ENCODE measurements at places on chromosomes 4 and X.
A peak's percentile ranks its signal among the peaks of the same experiment; 100 is the strongest.

GRCh38 chrX:17086317-17086716 lies 139.9 kb downstream of the REPS2 start:
- no peak for DNase-seq

DNA sequence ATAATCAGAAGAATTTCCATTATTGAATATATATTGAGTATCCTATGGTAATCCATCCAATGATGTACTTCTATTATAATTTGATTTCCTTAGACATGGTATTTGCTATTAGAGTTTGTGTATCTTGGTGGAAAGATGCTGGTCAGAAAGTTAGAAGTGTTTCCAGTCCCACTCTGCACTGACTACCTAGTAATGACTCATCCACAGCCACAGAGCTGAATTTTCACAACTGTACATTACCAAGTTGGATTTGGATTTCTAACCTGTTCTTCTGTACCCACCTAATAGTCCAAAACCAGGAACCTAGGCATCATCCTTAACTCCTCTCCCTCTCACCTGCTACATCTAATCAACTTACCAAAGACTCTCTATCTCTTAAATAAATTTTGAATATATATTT lies 145.4 kb downstream of the REELD1 start:
- no peak for DNase-seq

DNA sequence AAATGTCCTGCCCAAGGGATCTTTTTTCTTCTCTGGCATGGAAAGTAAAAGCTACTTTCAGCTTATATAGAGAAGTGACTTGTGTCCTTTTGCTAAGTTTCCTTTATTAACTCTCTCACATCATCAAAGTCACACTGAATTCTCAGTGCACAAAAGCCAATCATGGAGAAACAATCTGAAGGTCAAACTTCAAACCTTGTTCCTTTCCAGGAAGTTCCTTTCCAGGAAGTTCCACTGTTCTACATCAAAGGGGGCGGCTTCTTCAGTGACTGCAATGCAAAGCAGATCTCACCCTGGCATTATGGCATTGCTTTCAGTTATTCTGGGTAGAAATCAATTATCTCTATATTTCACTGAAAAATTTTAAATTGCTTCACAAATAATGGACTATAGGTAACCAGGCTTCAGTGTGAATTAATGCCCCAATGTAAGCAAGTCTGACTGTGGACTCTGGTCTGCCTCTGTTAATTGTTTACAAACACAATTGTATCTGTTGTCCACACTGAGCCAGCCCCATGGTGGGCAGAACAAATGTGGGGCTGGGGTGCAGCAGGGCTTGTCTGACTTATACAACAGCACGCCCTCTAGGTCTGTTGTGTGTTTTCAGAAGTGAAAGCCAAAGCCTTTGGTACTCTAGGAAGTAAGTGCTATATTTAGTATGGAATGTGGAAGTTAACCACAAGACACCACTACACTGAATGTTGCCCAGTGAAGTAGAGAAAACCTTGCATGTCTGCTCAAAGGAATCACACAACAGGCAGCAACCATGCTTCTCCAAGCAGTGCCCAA lies 98.8 kb downstream of the CDS1 start:
- no peak for DNase-seq

DNA sequence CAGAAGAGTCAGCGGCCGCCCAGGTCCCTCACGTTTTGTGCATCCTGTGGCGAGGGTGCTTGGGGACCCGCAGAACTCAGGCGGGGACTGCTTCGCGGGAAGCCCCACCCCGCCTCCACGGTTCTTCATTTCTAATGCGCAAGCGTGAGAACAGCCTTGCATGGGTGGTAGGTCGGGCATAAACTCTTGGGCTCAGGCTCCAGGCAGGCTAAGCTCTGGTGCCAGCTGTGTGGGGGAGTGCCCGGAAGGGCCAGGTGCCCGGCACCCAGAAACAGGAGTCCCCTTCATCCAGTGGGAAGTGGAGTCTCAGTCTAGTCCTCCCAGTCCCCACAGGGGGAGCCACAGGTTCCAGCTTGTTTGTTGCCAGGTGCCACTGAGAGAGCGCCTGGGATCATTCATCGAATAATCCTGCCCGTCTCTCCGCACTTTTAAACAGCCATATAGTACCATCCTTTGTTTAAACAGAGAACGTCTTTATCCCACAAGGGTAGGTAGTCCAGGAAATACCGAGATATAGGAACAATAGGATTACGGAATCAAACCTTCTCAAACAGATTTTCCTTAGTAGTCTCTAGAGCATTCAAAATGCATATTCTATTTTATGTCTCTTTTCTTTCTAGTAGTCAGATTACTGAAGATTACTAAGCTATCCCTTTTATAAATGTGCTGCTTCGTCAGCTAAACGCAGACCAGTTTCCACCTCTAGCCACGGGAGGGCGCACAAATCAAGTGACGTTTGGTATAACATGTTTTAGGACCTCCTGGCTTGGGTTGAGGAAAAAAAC lies 12.7 kb upstream of the RBBP7 start:
- DNase-seq = peak; percentile 83

GRCh38 chr4:159343116-159343515 lies 240.2 kb downstream of the RAPGEF2 start:
- DNase-seq = no peak

DNA sequence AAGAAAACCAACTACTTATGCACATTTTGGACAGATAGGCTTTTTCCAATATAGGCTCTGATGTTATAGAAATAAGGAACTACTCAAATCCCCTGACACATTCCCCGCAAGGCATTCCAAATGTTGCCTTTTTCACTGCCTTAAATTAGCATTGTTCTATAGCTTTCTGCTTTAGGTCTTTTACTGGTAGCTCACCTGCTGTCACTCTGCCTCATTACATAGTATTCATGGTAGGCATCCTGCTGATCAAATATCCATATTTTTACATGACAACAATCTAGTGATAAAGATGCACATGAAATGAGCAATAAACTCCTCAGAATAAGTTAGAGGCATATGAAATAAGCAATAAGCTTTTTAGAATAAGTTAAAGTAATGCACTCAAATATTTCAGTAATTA lies 542.7 kb downstream of the FAM133A start:
- no peak for DNase-seq

- DNase-seq = peak; percentile 5
These were observed 250.7 kb downstream of the THOC2 start for GRCh38 chrX:123481913-123482851.

GRCh38 chr4:128516301-128516969 lies 228.8 kb upstream of the PGRMC2 start:
- DNase-seq = no peak

GRCh38 chr4:168685136-168685809 lies 188.4 kb downstream of the PALLD start:
- no peak for DNase-seq

GRCh38 chrX:130413415-130413814 lies 11.6 kb downstream of the RBMX2 start:
- DNase-seq = no peak

DNA sequence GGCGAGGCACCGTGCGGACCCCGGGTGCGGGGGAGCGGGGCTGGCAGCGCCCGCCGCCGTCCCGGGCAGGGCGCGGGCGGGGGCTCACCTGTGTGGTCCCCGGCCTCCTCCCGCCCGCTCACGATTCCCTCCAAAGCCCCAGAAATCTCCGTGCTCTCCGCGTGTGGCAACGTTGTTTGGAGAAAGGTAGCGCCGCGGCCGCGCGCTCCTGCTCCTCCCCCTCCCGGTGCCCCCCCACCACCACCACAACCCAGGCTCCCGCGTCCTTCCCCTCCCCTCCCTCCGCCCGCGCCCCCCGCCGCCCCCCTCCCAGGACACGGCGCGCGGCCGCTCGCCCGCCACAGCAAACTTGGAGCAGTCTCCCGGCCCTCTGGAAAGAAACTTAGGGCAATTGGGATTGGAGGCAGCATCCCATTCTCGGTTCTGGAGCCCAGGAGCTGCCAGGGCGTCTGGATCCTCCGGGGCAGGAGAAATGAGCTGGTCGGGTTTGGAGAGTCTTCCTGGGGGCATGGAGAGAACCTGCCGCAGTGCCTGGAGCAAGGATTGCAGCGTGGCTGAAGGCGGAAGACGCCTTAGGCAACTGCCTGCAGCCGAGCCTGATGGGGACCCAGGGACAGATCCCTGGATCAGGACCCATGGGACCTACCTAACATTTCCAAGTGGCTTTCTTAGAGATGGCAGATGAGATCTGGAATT lies 855 bp downstream of the KLF3 start:
- DNase-seq = peak; percentile 69

DNA sequence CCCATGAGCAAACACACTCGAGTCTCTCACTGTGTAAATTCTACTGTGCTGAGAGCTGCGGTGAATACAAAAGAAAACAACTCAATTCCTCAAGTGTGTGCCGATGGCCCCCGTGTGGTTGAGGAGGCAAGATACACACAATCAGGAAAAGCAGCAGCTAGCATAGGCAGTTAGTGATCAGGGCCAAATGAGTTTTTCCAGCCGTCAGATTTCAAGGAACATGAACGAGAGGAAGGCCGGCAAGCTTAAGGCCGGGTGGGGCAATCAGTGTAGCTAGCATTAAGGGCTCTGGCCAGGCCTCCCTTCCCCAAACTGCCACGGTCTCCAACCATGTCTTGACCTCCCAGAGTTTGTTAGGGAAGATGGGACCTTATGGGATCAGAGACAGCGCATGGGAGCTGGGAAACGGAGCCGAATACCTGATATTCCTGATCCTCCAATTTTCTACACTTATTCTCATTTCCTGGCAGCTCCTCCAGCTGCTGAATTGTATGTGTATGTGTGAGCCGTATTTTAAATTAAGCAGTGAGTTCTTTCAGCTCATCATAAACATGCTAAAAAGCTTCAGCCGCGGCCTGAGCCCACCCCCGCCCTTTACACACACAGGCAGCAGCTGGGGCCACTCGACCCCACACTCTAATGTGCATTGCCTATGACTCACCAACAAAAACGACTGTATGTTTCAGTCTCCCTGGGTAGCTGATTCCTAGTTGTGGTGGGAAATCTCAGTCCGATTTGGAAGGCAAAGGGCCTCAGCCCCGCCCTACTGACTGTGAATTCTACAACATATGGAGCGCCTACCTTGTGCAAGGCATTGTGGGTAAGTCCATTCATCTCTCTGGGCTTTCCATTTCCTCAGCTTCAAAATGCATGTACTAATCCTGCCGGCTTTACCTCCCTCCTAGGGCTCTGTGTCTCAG lies 59.9 kb downstream of the RTL9 start:
- peak; percentile 74 for DNase-seq

- DNase-seq = peak; percentile 77
These were observed 1.1 kb downstream of the FBXL5 start for GRCh38 chr4:15653864-15654592.

- no peak for DNase-seq
These were observed 101.5 kb downstream of the RCHY1 start for GRCh38 chr4:75412746-75413145.

- no peak for DNase-seq
These were observed 207.5 kb upstream of the FAM9B start for GRCh38 chrX:9241427-9241826.

- no peak for DNase-seq
These were observed 135.9 kb upstream of the SPANXB1 start for GRCh38 chrX:140866446-140866845.

DNA sequence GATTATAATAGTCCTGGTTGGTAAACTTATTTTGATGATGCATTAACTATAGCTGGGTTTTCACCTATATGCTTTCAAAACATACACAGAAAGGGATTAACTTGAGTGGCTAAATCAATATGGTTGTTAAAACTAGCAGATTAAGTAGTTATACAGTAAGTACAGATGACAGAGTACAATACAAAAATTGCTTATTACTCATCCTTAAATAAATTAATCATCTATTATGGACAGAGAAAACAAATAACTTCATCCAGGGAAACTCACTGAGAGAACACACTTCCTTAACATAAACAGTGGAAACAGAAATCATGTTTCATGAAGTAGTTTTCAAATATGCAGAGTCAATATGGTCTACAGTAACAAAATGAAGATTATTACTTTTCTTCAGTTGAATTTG lies 133.4 kb downstream of the AREG start:
- no peak for DNase-seq

DNA sequence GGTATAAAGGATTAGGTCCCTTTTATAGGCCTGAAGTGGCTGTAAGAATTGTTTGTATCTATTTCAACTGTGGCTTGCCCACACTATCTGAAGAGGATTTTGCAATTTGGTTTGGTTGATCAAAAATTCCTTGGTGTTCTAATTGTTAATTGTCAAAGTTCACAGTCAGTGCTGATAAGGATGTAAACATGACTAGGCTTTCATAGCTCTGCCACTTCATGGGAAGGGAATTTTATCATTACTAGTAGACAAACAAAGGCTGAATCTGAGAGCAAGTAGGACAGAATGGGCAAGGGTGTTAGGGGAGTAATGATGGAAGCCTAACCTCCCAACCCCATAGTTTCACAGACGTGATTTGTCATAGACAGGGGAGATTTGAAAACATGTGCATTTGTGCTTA lies 1131.7 kb downstream of the SH3BGRL start:
- no peak for DNase-seq

- DNase-seq = peak; percentile 97
These were observed 33.1 kb downstream of the SLC10A7 start for GRCh38 chr4:146488495-146489174.

DNA sequence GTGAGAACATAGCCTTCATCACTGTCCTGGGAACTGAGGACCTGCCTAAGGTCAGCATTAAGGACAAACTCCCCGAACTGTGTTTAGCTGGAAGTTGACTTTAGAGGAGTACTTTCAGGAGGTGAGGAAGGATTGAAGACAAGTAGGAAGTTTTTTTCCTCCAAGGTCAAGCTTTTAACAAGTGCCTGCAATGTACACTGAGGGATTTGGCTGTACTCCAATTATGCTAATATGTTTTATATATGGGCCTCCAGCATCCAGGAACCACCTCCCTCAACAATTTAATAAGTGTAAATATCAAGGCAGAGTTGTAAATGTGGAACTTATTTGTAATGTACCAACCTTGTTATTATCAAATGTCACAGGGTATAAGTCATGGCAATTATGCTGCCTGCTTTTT lies 726.2 kb downstream of the RPA4 start:
- no peak for DNase-seq

DNA sequence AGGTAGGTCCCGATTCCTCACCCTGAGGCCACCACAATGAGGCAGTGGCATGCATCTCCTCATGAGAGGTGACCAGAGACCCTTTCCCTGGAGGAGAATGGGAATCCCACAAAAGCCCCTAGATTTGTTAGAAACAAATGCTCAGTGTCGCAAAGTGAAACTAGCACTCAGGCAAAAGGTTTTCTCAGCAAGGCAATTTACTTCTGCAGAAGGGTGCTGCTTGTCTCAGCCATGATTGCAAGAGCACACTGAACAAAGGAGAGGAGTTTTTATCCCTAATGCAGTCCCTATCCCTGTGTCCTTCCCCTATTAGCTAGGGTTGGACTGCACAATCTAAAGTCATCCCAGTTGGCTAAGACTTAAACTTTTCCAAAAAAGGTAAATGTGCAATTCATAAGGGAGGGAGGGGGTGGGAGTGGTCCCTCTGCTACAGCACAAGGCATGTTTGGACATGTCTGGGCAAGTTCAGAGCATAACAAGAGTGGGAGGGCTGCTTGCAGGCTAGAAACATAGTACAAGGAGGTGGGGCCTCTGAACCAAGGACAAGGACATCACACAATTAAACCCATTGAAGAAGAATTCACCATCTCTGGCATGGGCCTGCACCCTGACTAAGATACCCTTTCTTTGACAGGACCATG lies 185.3 kb downstream of the CCNG2 start:
- DNase-seq = no peak
